Stimulated activated CD4-positive, alpha-beta T cell treated with anti-CD3 and anti-CD28 coated beads, Interleukin-1b, Interleukin-23, amount 100 ng/mL, for 1 hour (primary cell): ENCODE measurements at places on chromosomes 6 and 20.

DNA sequence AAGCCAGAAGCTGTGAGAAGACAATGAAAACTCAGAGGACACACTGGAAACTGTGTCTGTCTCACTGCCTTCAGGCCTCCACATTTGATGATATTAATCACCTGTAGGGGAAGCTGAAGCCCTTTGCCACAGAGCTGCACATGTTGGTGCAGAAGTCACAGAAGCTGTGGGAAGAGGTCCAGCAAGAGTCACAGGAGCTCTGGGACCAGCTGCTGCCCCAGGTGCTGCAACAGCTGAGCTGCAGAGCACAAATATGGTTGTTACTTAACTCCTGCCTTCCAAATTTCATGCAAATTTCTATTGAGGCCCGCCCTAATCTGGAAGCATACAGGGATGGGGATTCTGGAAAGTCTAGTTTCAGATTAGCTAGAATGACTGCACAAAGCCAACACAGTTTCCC lies 169.3 kb downstream of the OGFRL1 start:
- DNase-seq = no peak

GRCh38 chr20:37364927-37365272 lies 19.0 kb downstream of the SRC start:
- no peak for DNase-seq

GRCh38 chr20:50673146-50673465 lies 18.2 kb downstream of the RIPOR3 start:
- DNase-seq = no peak

DNA sequence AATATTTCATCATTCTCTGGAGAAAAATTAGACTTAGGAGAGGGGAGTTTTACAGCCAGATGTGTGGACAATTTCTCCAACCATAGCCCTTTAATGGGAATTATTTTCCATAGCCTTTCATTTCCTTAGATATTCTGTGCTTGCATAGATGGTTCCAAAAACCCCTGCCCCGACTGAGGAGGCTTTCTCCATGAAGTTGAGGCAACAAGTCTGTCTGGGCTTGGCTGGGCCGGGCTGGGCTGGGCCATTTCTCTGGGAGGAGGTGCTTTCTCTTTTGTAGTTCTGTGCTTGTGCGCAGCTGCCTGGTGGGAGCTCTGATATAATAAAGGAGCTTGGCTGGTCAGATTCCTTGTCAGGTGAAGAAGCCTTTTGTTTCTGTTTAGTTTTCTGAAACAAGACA lies 71.4 kb downstream of the SOBP start:
- no peak for DNase-seq

- DNase-seq = no peak
Observed at GRCh38 chr6:154093231-154094044, 54.4 kb downstream of the OPRM1 start.

DNA sequence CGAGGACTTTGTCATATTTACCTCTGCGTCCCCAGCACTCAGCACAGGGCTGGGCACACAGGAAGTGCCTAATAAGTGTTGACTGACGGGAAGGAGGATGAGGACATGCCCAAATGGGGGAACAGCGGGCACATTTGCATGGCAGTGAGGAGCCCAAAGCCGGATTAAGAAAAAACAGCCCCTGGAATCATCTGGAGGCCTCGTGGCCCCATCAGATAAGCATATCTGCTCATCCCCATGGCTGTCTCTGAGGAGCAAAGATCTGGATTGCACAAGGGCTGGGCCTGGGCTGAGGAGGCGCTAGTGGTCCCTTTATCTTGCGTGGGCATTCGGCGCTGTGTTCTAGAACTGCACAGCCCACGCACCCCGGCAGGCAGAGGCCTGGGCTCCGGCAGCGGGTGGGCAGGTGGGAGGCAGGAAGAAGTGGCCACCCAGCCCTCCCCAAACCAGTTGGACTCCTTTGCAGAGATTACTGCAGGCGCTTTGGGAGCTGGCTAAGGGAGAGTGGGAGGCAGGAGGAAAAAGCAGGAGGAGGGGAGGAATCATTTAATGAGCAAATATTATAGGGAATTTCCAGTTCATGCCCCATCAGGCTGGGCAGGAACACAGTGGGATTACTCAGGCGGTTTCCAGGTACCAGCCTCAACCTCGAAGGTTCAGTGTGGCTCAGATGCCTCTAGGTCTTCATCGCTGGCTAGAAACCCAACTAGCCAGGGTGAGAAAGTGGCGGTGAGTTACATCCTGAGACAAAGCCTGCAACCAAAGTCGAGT lies 108.1 kb downstream of the CEBPB start:
- DNase-seq = no peak

DNA sequence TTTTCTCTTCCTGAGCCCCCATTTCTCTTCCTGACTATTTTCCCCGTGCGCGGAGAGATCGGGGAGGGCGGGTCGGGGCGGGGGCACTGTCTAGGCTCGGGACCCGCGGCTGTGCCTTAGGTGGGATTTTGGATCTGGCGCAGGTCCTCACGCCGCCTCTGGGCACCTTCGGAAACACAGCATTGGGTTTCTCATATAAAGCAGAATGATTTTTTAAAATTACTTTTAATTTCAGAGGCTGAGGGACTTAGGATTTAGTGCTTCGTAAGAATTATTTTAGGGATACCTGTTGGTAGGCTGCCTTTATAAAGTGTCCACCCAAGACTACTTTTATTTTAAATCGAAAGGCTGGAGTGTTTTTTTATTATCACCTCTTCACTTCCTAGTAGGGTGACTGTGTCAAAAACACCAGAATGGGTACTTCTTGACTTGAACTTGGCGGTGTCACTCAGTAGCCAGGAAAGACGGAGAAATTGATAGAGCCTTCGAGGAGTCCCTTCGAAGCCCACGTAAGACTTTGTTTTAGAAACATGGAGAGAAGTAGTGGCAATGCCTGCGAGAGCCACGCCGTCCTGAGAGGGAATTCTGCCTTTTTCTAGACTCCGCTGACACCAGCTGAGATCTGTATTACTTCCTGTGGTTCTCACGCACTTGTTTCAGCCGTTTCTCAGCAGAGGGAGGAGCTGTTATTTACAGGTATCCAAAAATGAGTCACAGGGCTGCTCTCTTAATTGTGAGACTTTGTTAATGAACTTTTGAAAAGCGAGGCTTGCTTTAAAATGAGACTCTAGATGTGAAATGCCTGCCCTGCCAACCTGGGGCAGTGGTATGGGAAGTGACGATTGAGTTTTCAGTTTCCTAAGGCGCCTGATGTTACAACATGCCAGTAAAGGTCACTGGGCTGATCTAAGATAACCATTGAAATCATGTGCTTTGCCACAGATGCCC lies 667 bp downstream of the STX11 start:
- DNase-seq = peak; percentile 24
